CD4-positive, alpha-beta T cell (primary cell): ENCODE measurements at places on chromosomes 12 and 14. TPM values are rescaled to one million over a fixed set of nuclear protein-coding genes. Genes with fewer than 3 reads are reported as not detected.

- peaks cover 18% of the 10 kb centered on the region for H3K4me1 ChIP-seq
- no peak for DNase-seq
- H3K4me3 ChIP-seq, result no peak overlapping the region
- no peak overlapping the region for H3K27ac ChIP-seq
- H3K27me3 ChIP-seq, result no peaks in the 10 kb centered on the region
These were observed 28.9 kb upstream of the LTA4H start for GRCh38 chr12:96064271-96064670.

DNA sequence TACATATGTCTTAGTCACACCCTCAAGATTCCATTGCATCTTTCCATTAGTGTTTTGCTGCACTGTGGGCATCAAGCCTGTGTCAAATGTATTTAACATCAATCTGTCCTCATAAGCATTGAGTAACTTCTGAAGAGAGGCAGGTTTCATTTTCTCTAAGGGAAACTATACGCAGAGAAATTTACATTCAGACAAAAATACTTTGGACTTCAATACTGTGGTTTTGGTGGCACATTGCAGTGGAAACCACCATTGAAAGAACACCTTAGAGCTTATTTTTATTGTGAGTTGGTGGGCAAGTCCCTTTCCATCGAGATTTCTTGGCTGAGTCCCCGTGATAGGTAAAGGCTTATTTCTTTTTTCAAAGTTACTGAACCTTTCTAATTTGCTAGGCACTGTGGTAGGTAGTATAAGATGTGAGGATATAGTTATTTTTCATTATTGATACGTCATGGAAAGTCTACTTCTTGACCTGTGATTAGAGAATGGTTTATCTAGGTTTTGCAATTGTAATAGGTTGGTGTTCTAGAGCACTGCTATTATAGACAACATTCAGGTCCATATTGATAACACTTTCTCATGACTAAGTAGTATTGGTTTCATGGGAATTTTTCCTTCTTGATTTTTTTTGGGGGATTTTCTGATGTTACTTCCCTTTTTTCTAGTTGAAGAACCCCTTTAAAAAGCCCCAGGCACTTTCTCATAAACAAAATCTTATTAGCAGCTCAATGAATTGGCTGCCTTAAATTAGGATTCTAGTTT, 81.9 kb downstream of the CFAP54 start:
- no peaks in the 10 kb centered on the region for H3K27me3 ChIP-seq
- H3K27ac ChIP-seq, result no peak overlapping the region
- no peak overlapping the region for H3K4me3 ChIP-seq
- no peak for DNase-seq
- no peaks in the 10 kb centered on the region for H3K36me3 ChIP-seq

GRCh38 chr12:108430245-108430644, 84.8 kb upstream of the FICD start:
- no peak for DNase-seq
- no peaks in the 10 kb centered on the region for H3K4me1 ChIP-seq
- H3K36me3 ChIP-seq, result no peaks in the 10 kb centered on the region
- no peak overlapping the region for H3K27ac ChIP-seq

DNA sequence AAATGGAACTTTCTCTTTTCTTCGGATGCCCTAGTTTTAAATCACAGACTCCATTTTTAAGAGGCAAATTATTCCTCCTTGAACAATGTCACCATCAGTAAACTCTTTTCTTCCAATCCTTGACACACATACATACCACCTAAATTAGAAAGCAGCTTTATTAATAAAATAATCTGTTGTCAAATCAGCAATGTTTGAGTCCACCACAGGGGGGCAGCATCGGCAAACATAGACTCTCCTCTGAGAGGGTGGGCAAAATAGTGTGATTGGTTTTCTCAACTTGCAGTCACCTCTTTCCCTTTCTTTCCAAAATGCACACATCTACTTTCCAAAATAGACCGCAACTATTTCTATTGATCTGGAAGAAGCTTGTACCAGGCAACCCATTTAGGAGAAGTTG, 438.4 kb upstream of the OR4E1 start:
- no peaks in the 10 kb centered on the region for H3K27me3 ChIP-seq
- no peaks in the 10 kb centered on the region for H3K36me3 ChIP-seq
- peak overlapping the region; percentile 40 for H3K4me3 ChIP-seq
- no peaks in the 10 kb centered on the region for H3K4me1 ChIP-seq
- H3K27ac ChIP-seq, result no peak overlapping the region
- peak; percentile 56 for DNase-seq

GRCh38 chr12:27336282-27336653, 3.6 kb downstream of the BMAL2 start:
- peaks cover 41% of the 10 kb centered on the region for H3K27me3 ChIP-seq
- no peaks in the 10 kb centered on the region for H3K36me3 ChIP-seq
- no peak overlapping the region for H3K4me3 ChIP-seq
- H3K4me1 ChIP-seq, result peaks cover 12% of the 10 kb centered on the region
- H3K27ac ChIP-seq, result no peak overlapping the region

- no peak for DNase-seq
- peaks cover 46% of the 10 kb centered on the region for H3K36me3 ChIP-seq
- peak overlapping the region; percentile 86 for H3K27ac ChIP-seq
- no peaks in the 10 kb centered on the region for H3K27me3 ChIP-seq
- peaks cover 24% of the 10 kb centered on the region for H3K4me1 ChIP-seq
These were observed 597 bp downstream of the MLF2 start for GRCh38 chr12:6752167-6752920.

DNA sequence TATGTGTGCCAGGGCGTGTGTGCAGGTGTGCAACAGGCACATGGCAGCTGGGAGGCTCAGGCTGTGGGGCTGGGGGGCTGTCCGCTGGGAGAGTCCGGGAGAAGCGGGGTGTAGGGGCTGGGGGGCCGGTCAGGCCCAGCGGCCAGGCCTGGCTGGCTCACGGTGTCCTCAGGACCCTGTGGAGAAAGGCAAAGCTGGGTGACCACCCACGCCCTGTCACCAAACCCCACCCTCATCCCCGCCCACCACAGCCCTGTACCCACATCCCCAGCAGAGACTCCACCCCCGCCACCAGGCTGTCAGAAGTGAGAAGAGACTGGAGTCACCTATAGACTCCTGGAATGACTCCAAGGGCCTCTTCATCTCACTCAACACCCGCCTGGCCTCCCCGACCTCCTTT, 85.3 kb downstream of the SCARB1 start:
- no peak overlapping the region for H3K27ac ChIP-seq
- no peak overlapping the region for H3K4me3 ChIP-seq
- peaks cover 16% of the 10 kb centered on the region for H3K4me1 ChIP-seq
- no peaks in the 10 kb centered on the region for H3K36me3 ChIP-seq
- no peaks in the 10 kb centered on the region for H3K27me3 ChIP-seq

DNA sequence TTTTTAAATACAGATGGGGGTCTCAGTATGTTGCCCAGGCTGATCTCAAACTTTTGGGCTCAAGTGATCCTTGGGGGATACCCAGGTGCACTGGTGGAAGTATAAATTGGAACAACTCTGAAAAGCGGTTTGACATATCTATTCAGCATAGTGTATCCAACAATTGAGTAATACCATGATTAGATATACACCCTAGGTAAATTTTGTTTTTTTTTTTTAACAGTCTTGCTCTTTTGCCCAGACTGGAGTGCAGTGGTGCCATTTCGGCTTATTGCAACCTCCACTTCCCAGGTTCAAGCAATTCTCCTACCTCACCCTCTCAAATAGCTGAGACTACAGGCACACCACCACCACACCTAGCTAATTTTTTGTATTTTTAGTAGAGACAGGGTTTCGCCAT, 31.6 kb upstream of the SLC25A3 start:
- H3K36me3 ChIP-seq, result no peaks in the 10 kb centered on the region
- no peaks in the 10 kb centered on the region for H3K27me3 ChIP-seq
- DNase-seq, result no peak
- H3K4me3 ChIP-seq, result no peak overlapping the region

DNA sequence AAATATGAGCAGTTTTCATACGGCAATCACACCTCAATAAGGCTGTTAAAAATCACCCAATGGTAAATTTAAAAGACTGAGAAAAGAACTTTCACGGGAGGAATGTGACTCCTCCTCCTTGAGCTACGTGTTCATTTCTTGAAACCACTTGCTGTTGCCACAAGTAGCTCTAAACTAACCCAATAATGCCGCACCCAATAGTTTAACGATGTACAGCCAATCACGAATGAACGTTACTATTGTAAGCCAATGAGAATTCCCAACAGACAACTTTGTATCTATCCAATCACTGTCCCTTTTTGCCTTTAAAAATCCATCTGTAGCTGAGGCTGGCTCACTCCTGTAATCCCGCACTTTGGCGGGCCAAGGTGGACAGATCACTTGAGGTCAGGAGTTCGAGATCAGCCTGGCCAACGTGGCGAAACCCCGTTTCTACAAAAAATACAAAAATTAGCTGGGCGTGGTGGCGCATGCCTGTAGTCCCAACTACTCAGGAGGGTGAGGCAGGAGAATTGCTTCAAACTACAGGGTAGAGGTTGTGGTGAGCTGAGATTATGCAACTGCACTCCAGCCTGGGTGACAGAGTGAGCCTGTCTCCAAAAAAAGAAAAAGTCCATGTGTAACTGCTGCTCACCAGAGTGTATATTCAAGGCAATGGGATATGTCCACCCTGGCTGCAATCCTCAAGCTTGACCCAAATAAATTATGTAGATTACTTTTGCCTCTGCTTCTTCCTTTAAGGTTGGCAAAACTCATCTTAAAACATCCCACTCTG, 24.4 kb upstream of the BTBD6 start:
- H3K36me3 ChIP-seq, result peaks cover 68% of the 10 kb centered on the region
- H3K4me1 ChIP-seq, result no peaks in the 10 kb centered on the region
- no peak overlapping the region for H3K4me3 ChIP-seq
- H3K27ac ChIP-seq, result no peak overlapping the region
- no peak for DNase-seq

DNA sequence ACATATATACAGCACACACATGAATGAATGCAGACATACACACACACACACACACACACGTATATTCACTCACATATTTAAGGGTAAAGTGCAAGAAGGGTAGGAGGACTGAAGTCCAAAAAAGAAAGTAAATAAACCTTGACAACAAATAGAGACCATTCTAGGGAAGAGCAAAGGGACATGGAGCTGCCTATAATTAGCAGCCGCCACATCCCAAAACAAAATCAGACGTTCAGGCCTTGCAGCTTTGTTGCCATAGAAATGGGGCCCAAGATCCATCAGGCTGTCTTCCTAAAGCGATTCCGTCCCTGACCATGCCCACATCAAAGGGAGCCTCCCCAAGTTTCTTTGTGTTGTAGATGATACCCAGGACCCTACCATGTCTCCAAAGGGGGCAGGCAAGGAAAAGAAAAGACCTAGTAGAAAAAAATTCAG, 703.5 kb upstream of the TBX3 start:
- H3K27ac ChIP-seq, result no peak overlapping the region
- no peaks in the 10 kb centered on the region for H3K27me3 ChIP-seq
- H3K4me3 ChIP-seq, result no peak overlapping the region
- no peaks in the 10 kb centered on the region for H3K36me3 ChIP-seq
- DNase-seq, result no peak

- no peak for DNase-seq
- no peaks in the 10 kb centered on the region for H3K27me3 ChIP-seq
- H3K27ac ChIP-seq, result no peak overlapping the region
- no peak overlapping the region for H3K4me3 ChIP-seq
- H3K36me3 ChIP-seq, result no peaks in the 10 kb centered on the region
- no peaks in the 10 kb centered on the region for H3K4me1 ChIP-seq
These were observed 78.4 kb upstream of the PPM1H start for GRCh38 chr12:63013302-63013701.

DNA sequence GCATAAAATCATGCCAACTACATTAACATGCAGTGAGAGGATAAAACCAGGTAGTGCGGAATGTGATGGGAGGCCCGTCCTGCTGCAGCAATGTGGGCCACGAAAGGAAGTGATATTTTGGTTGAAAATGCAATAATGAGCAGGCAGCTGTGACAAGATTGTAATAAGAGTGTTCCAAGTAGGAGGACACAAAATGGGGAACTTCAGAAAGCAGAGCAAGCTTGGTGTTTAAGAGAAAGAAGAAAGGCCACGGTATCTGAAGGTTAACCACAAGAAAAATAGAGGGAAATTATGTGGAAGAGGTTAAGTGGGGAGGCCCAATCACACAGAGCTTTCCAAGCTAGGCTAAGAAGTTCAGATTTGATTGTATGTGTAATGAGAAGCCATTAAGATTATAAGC, 34.3 kb downstream of the OVCH1 start:
- no peaks in the 10 kb centered on the region for H3K27me3 ChIP-seq
- H3K4me1 ChIP-seq, result no peaks in the 10 kb centered on the region

DNA sequence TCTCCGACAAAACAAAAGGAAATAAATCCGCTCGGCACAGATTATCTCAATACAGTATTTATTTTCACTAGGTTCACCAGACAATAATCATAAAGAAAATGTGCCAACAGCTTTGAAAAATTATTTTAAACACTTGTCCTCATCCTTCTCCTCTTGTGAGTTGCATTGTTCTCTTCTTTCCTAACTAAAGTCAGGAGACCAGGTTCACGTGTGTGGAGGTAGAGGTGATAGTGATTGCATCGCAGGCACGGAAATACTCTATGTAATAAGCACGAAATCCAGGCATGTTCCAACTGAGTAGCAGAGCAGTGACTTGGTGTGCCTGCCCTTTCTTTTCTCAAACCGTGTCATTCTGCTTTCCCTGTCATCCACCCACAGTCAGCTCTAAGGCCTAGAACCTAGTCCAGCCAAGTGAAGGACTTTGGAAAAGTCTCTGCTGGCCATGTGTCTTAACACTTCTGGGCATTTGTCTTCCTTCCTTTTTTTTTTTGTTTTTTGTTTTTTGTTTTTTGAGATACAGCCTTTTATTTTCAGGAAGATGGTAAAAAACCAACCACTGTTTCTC, 939 bp upstream of the SEL1L start:
- H3K4me3 ChIP-seq, result no peak overlapping the region
- H3K36me3 ChIP-seq, result no peaks in the 10 kb centered on the region
- no peak for DNase-seq
- H3K27ac ChIP-seq, result no peak overlapping the region

DNA sequence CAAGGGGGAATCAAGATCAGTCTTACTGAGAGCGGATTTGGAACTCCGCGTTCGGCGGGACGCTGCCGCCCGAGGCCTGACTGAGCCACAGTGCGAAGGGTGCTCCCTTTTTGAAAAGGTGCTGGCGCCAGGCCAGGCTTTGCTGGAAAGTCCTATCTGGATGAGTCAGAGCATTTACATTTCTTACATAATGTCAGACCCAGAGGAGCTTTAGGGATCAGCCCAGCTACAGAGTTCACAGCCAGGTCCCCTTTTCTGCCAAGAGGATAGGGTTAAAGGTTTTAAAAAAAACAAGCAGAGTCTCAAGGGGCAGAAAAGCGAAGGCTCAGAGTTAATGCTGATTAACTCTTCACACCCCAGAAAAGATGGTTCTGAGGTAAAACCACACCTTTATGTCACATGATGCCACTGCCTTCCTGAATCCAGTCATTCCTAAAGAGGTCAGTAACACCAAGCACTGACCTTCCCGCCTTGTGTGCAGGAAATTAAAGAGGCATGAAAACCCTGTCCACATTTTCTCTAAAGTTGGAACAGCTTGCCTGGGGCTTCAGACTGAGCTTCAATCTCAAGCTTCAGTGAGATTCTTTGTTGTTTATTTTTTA, 11.7 kb upstream of the FBXL14 start:
- H3K27ac ChIP-seq, result no peak overlapping the region
- H3K36me3 ChIP-seq, result no peaks in the 10 kb centered on the region
- H3K4me3 ChIP-seq, result peak overlapping the region; percentile 51

- no peak overlapping the region for H3K27ac ChIP-seq
- no peaks in the 10 kb centered on the region for H3K27me3 ChIP-seq
- peak; percentile 37 for DNase-seq
- H3K36me3 ChIP-seq, result no peaks in the 10 kb centered on the region
- peaks cover 5% of the 10 kb centered on the region for H3K4me1 ChIP-seq
These were observed 123.0 kb upstream of the PZP start for GRCh38 chr12:9331218-9331626.

NANOG gene
- total RNA-seq, result not detected

NRXN3 gene
- total RNA-seq, result not detected

PTGDR gene
- total RNA-seq, result 0.41 TPM

LYZ gene
- total RNA-seq, result 72.9 TPM

SPIC gene
- not detected for total RNA-seq

RPS26 gene
- 118 TPM for total RNA-seq
